Stimulated activated CD8-positive, alpha-beta memory T cell treated with anti-CD3 and anti-CD28 coated beads, Interleukin-4, amount 100 ng/mL, for 4 hours (primary cell): ENCODE measurements at places on chromosomes 1 and 21.

- no peak for DNase-seq
Observed at GRCh38 chr1:245046315-245046714, 108.5 kb upstream of the KIF26B start.

GRCh38 chr1:192807211-192808162 lies 1.4 kb upstream of the RGS2 start:
- no peak for DNase-seq

- no peak for DNase-seq
Observed at GRCh38 chr1:16152481-16153087, 3.3 kb downstream of the EPHA2 start.

- no peak for DNase-seq
Observed at GRCh38 chr1:180299479-180300221, 69.6 kb downstream of the LHX4 start.
